Neural progenitor cell (in vitro differentiated cells): ENCODE measurements at places on chromosomes 7 and 10.

DNA sequence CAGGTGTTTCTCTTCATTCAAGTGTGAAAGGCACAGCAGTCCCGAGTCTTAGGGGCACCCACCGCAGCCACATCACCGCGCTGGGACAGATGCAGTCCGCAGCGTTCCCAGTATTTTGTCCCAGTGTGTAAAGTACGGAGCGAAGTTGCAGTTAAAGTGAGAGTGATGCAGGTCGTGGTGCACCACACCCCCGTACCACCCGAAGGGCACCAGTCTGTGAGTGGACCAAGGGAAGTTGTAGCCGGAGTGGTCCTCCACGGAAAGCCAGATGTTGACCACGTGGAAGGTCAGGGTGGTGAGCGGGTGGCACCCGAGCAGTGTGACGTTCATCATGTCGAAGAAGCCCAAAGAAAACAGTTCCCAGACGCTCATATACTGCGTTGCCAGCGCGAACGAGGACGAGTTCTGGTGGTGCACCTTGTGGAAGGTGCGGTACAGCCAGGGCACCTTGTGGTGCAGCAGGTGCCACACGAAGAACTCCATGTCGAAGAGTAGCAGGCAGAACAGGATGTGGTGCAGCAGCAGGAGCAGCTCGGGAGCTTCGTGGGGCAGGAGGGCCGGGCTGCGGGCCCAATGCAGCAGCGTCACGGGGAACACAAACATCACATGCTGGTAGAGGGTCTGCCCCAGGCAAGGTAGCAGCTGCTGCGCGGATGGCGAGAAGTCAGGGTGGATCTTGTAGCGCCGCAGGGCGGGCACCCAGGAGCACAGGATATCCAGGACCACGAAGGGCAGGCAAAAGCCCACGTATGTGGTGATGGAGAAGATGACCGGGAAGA, 526 bp downstream of the CH25H start:
- DNase-seq: no peak

DNA sequence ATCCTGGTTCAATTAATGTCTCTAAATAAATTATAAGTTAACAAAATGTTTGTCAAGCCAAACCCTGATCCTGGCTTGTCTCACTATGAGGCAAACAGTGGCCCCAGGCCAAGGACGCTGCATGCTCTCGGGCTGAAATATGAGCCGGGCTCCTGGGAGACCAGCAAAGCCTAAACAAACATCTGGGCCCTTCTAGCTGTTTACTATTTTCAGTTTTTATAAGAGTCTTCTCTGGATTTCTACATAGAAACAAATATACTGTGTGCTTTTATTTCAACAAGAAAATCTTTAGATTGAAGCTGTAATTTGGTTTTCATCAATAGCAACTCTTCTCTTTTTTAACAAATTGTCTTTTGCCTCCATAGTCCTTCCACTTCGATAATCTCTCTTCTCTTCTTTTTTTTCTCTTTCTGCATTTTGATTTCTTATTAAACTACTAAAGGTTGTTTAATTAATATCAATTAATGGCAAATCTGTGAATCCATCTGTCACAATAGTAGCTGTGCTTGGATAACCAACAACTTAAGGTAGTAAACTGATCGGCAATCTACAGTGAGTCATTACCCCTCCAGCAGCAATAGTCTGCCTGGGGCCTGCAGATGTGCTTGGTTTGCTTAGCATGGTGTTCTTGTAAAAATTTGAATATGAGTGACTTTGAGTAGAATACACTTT, 83.3 kb upstream of the DNAJC1 start:
- peak; percentile 57 for DNase-seq

DNA sequence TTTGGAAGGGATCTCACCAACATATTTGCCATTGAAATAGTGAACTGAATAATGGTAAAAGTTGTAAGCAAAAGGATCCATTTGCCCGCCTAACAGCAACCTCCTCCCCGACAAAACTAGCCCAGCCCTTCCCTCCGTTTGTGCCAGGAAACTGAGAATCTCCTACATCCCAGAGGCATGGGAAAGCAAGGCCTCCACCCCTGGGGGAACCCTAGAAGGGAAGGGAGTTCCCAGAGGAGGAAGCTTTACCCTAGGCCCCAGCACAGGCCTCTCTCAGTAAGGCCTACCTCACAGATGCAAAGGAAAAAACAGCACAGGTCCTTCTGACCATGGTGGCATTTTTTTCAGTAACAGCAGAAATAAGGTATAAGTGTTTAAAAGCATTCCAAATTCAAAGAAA, 229.7 kb downstream of the ELMO1 start:
- peak; percentile 22 for DNase-seq

GRCh38 chr10:49830016-49830415, 67.9 kb upstream of the OGDHL start:
- DNase-seq: no peak

GRCh38 chr10:7265396-7266123, 145.3 kb downstream of the SFMBT2 start:
- DNase-seq: no peak

DNA sequence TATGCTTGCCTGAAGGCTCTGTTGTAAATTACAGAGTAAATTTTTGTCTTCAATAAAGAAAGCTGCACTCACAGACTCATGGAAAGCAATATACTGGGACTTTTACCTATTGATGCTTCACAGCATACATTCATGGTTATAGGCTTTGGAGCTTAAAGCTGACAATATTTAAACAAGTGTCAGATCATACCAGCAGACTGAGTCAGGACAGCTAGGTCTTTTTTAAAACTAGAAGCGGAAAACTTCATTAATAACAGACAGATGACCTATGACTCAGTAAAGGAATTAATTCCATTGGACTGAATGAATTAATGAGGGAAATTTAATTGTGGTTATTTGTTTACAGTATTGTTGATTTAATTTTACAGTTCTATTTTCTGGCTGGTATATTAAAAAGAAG, 165.8 kb upstream of the DGKB start:
- DNase-seq: no peak

DNA sequence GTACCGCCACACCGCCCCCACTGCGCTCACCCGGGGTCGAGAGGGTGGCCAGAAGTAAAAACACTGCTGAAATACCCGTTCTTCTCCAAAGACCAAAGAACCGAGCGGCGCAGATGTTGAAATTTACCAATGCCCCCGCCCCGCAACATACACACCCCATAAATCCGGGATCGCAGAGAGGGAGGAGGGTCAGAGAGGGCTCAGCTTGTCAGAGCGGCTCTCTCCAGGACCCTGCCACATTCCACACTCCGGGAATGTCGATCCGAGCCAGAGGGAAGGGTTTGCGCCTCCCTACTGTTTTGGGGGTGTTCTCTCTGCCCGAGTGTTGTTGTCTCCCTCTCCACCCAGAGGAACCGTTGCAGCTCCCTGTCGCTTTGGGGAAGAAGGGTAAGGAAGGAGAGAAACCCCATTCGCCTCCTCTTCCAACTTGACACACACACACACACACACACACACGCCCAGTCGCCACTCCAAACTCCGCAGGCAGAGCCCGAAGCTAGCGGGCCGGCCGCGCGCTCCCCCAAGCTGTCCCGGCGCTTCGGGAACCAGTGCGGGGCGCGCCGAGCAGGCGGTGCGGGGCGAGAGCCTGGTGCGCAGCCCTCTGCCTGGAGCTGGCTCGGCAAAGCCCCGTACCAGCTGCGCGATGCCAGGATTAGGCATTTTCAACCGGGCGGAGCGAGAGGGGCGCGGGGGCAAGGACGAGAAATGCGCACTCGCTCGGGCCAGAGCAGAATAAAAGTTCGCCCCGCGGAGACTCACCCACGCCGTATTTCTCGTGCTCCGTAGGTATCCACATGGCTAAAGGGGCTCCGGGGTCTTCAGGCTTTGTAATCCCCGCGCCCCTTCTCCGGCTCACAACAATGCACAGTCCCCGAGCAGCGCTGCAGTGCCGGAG, 609 bp downstream of the DOCK4 start:
- peak; percentile 83 for DNase-seq

DNA sequence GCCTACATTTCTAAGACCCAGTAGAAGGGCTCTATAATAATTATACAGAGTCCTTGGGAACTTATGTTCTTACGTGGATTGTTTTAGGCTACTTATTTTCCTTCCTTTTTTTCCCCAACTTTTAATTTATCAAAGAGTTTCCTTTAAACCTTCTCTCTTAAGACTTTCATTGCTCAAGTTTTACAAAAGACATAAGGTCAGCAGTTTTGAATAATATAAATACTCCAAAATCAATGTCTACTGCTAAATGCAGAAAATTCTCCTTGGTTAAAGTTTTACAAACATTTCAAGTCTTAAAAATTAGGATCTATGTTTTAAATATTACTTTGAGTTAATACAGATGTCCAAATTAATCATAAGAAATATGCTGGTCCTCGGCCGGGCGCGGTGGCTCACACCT, 97.0 kb downstream of the LARP4B start:
- no peak for DNase-seq

DNA sequence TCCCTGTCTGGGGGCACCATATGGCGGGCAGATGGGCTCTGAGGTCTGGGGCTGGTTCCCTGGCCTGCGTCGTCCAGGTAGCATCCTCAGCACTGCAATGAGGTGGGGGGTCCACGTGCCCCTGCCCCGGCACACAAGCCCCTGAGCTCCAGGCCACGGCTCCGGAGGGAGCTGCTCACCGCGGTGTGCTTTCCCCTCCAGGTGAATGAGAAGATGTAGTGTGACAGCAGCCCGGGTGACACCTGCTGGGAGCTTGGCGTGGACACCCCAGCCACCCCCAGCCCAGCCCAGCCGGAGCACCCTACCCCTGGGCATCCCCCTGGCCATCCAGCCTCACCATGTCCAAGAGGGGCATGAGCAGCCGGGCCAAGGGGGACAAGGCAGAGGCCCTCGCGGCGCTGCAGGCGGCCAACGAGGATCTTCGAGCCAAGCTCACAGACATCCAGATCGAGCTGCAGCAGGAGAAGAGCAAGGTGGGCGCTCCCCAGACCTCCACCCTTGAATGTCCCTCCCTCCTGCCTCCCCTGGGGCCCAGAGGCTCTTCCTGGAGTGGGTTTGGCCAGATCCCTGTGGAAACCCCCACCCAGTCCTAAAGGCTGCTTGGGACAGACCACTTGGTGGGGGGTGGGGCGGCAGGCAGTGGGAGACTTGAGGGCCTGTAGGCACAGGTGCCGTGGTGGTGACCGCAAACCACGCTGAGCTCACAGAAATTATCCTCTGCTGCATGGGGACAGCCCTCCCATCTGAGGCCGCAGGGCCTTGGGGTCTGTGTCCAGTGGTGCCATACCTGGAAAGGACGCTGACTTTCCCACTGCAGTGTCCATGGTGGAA, 38.9 kb downstream of the JAKMIP3 start:
- no peak for DNase-seq

DNA sequence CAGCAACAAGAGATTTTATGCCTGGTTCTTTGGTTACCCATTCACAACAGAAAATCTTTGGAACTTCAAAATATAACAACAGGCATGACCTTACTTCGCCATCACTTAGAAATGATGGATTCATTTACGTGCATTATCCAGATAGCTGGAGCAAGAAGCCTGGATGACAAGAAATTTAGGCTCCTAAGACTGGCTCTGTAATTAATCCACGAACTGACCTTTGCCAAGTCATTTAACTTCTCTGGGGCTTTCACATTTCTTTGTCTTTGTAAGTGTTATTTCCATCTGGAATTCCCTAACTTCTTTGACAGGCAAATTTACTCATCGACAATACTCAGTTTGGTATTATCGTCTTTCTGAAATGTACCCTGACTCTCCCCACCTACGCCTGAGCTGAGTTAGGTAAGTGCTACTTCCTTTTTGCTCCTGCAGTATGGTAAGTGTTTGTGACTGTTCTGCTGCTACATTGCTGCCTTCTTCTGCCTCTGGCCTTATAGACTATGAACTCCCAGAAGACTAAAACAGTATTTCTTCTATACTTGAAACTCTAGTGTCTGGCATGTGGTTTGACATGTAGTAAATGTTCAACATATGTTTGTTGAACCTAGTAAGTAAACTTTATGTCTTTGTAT, 5.5 kb upstream of the MDFIC start:
- no peak for DNase-seq

GRCh38 chr7:98105942-98106544, 619 bp upstream of the LMTK2 start:
- peak; percentile 28 for DNase-seq

DNA sequence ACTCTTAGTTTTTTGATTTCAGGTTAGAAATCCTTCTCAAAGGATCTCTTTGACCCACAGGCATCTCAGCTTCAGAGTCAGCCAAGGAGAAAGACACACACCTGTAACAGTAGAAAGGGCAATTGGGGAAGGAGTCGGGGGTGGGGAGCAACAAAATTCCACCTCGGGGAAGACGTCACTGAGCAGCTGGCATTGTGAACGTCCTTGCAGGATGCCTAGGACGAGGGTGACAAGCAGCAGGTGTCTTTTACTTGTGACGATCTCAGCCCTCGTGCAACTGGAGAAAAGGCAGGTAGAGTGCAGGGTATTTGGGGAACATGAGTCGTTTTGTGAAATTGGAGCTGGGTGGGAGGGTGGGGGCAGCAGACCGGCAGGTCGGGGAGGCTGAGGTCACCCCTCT, 627.0 kb downstream of the ACTR3B start:
- no peak for DNase-seq

DNA sequence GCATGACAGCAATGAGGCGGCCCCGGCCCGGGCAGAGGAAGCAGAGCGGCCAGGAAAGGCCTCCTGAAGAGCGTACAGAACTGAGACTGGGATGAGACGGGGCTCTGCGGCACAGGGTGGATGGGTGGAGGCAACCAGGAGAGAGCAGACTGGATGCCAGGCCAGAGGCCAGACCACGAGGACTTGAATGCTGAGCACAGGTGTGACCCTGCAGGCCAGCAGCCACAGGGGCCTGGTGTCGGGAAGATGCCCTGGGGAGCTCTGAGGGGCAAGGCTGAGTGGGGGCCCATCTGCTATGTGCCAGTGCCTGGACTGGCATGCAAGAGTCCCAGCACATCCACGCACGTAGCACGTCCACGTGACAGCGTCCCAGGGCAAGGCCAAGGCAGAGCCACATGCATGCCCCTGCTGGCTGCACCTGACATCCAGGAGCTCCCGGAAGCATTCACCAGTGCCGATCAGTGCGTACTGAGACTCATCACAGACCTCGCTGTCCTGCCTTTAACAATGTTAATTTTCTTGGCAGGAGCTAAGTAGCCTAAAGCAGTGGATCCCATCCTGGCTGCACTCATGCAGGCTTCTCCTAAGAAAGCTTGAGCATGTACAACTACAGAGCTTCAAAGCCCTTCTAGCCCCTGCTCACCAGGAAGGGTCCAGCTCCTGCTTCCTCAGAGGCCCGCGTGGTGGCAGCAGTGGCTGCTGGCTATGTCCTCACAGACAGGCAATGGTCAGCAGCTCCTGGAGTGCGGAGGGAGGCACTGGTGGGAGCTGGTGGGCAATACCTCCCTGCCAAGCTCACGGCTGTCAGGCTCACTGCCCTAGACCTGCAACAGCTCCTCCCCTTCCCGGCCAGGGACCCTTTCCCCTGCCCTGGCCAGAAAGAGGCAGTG, 18.0 kb downstream of the GRID1 start:
- peak; percentile 47 for DNase-seq

DNA sequence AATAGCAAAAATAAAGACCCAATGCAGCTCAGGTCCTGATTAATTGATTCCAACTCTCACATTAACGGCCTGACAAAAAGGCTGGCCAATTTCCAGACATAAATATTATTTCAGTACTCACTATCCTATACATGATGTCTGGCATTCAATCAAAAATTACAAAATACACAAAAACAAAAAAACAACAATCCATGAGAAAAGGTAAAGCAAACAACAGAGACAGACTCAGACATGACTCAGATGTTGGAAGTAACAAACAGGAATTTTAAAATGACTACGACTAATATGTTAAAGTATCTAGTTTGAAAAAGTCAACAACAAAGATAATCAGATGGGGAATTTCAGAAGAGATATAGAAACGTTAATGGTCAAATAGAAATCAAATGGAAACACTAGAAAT, 152.8 kb downstream of the AMPH start:
- DNase-seq: no peak
